Frontal cortex (tissue), 4 donors: ENCODE measurements at places on chromosomes 6 and 20. TPM values are rescaled to one million over a fixed set of nuclear protein-coding genes. Genes with fewer than 3 reads are reported as not detected.

DNA sequence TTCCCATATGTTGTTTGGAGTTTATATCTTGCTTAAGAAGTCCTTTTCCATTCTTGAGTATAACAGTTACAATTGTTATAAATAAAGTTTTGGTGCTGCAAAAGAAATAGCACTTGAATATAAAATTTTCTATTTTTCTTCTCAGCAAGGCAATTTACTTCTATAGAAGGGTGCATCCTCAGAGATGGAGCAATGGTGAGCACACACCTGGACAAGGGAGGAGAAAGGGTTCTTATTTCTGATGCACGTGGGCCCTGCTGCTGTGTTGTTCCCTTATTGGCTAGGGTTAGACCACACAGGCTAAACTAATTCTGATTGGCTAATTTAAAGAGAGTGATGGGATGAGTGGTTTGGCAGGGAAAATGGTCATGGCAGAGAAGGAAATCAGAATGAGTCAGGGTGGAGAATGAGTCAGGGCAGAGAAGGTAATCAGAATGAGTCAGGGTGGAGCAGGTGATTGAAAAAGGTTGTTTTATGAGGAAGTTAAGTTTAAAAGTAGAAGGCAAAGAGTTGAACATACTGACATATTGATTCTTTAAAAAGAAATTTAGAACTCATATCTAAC lies 38.0 kb downstream of the CST8 start:
- no peak for DNase-seq

- no peak for DNase-seq
These were observed 586.7 kb upstream of the CITED2 start for GRCh38 chr6:139961190-139961589.

DNA sequence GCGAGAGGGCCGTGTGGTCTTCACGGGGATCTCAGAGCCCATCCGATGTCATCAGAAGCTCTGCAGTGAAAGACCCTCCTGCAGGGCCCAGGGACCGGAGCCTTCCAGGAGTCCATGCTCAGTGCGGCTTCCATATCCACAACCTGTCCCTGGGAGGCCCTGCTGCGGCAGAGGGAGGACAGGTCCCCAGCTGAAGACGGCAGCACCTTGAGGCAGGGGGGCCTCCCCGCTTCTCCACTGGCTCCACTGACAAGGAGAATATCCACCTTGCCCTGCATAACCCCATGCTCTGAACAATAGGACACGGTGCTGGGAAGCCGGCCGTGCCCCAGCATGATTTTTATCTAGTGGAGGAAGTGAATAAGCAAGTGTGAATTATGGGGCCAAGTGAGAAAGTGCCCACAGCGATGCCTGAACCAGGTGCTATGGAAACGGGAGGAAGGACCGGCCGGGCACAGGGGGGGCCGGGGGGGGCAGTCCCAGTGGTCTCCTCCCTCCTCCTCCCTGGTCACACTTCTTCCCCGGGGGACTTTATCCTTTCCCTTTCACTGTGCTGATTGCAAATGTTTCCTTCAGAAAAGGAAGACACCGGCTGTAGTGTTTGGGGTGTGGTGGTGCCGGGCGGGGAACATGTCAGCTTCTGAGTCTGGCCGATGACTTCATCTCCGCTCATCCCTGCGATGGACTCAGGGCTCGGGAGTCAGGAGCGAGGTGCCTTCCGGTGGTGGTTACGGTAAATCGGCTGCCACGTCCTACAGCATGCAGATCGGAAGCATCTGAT lies 225.1 kb downstream of the ERMARD start:
- no peak for DNase-seq

DNA sequence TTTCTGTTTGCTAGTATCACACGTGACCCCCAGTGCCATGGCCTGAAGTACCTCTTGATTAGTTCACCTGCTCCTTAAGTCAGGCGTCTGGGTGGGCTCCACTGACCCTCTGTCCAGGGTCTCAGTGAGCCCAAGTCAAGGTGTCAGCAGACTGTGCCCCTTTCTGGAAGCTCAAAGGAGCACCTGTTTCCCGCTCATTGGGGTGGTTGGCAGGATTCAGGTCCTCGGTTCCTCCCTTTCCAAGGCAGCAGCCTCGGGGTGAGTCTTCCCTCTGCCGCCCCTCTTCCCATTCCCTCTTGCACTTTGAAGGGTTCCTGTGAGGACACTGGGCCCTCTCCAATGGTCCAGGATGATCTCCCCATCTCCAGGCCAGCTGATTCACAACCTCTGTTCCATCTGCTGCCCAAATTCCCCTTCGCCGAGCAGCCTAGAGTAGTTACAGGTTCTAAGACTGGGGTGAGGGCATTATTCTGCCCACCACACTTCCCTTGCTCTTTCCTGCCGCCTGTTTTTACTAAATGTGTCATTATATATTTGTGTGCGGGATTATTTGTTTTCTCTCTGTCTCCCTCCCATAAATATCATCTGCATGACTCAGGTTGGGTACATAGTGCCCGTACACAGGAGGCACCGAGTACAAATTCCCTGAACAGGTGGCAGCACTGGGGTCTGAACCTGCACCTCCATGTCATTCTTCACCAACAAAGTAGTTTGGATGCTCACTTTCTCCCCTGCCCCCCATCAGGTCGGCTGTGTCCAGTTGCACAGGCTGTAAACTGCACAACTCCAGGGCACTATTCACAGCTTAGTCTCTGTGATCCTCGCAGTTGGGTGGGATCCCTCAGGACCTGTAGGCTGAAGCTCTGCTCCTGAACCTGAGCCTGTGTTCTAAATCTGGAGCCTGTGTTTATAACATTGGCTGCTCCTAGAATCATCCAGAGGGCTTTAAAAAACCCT lies 58.5 kb downstream of the RBM38 start:
- no peak for DNase-seq

- DNase-seq, result no peak
These were observed 48.8 kb upstream of the BCLAF1 start for GRCh38 chr6:136338486-136338885.

DNA sequence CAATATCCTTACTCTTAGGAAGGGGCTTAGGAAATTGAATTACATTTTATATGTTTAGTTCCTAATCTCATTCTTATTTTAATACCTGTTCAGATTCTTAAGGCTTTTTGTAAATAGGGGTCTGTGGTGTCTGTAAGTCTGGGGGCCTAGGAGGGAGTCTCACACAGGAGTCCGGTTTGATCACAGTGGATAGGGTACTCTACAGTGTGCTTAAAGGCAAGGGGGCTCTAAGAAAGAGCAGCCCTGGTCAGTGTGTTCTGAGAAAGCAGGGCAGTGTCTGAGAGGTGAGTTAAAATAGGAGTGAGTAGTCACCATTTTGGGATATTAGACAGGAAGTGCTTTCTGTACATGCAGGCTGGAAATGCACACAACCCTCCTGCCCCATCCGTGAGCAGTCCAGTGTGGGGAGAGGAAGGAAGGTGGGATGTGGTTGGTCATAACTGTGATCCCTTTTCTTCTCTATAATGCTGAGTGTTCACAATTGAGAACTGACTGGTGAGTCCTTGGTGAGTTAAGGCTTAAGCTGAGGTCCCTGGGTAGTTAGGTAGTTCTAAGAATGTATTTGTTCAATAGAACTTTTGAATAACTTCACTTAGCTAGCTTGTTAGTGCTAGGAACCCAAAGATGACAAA lies 50.0 kb downstream of the CDKAL1 start:
- DNase-seq, result no peak

GRCh38 chr6:144619966-144620365 lies 334.8 kb downstream of the UTRN start:
- no peak for DNase-seq

DNA sequence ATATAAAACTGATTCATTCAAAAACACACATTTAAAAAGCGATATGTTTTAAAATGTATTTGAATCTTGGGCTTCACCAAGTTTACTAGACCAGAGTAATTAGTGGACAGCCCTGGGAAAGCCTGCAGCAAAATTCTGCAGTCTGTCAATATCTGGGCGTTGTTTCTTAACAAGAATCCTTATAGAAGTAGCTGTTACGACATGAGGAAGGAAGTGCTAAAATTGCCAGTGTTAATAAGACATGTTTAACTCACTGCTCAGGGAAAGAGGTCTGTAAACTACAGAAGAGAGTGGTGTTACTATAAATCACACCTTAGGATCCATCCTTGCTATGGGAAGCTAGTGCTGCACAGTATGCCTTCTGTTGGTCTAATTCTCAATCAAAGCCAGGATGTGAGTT lies 120.6 kb downstream of the TBX18 start:
- no peak for DNase-seq

DNA sequence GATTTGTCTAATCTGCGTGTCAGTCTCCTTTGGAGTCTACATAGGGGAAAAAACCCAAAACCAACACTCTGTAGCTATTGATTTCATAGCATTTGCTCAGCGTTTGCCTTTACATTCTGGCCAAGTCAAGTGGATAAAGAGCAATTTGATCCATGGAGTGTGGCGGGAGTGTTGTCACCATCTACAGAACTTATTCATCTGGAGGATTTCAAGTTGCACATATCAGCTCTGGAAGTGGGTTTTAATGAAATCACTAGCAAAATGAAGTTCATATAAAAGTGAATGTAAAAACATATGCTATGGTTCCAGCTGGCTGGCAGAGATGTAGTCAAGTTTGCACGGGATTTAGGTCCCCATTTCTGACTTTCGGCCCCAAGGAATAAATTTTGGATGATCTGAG lies 219.7 kb upstream of the SUPT3H start:
- no peak for DNase-seq

GNRH2 gene
- total RNA-seq, result not detected

DNA sequence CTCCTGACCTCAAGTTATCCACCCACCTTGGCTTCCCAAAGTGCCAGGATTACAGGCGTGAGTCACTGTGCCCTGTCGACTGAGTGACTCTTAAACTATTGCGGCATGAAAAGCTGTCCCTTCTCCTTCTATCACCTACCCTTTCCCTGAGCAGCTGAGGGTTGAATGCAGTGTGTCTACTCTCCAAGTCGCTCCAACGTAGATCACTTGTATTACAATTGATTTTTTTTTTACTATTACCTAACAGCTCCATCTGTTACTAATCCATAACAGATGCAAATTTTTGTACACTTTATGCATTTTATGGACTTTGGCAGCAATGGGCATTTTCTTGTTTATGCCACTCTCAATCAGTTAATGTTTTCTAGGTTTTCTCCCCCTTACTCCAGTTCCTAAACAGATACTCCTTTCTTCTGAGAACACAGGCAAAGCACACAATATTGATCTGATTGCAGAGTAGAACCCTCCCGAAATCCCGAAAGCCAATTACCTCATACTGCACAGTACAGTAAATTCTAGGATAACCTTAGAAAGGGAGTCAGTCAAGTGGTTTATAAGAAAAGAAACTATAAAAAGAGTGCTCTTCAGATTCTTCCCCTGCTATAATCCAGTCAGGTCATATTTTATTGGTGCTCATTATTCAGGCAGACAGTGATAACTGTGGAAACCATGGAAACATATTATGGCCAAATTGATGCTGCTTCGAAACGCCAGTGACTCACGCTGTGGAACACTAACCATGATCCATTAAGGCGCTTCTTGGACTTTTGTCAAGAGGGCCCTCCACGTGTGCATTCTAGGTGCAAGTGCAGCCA lies 273.0 kb downstream of the ADGB start:
- DNase-seq, result no peak

DNA sequence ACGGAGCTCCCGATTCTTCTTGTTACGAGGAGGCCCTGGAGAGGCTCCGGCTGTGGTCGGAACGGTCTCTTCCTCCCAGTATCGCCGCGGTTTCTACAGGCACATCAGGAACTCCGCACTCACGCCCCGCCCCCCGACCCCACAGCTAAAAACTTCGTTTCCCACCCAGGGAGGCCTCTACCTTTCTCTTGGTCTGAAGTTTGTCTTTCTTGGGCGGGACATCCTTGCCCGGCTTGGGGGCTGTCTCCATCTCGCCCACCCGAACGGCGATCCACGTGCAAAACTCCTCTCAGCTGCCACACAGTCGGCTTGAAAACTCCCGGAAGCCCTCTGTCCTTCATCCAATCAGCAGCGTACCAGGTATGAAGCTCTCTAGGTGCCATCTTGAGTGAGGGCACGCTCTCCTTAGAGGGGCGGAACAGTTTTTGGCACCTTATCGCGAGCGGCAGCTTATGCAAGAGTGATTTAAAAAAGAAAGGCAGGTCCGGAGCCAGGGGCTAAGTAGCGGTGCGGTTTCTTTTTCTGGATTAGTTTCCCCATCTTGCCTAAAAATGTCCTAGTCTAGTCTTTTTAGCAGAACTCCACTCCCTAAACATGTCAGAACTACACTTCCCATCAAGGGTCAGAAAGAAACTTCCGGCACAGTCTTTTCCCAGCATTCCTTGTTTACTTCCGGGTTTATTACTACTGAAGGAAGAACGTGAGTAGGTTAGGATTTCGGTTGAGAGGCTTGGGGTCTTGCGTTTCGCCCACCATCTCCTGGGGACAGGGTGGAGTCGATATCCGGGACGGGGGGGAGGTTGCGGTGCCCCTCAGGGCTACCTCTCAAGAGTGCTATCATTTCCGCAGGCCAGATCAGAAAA lies at the start of the genes PFDN6 and WDR46:
Gene PFDN6, plus strand, starts transcription at position 681 of the 863 bp plus-strand sequence. CDS start 256 bp downstream, outside the sequence.
Gene WDR46, minus strand, starts transcription at position 319 of the 863 bp plus-strand sequence. Its CDS starts 69 bp downstream, at position 250.
- DNase-seq, result peak; percentile 94

- DNase-seq, result no peak
These were observed 36.6 kb downstream of the MGME1 start for GRCh38 chr20:18005170-18005989.

- no peak for DNase-seq
These were observed 28.4 kb downstream of the LYRM2 start for GRCh38 chr6:89610149-89610642.

RGS17 gene
- total RNA-seq, result 112 TPM

DNA sequence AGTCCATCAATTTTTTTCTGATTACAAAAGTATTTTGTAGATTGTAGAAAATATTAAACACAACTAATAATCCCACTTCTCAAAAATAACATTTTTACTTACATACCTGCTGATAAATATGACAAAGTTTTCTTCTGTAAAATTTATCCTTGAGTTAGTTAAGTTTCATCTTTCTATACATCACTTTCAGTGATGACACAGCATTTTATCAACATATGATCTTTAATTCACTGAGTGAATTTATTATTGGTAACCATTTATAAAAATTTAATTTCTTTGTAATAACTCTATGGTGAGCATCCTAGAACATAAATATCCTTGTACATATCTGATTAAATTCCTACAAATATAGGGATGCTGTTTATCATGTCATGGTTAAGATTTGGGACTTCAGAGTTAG lies 385.0 kb upstream of the SLC35B3 start:
- no peak for DNase-seq

DNA sequence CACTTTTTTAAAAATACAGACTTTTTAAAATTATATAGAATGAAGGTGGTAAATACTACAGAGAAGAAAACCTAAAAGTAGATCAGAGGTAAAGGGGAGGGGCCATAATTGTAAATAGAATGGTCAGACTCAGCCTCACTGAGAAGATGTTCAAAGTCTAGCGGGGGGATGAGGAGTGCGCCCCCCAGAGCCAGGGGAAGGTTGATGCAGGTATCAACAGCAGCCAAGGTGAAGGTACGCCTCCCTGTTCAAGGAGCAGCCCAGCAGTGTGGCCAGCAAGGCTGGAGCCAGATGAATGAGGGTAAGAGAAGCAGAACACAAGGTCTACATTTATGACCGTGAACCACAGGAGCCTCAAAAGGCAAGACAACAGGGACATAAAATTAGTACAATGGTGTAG lies 204.1 kb downstream of the PTPRT start:
- DNase-seq, result no peak

DNA sequence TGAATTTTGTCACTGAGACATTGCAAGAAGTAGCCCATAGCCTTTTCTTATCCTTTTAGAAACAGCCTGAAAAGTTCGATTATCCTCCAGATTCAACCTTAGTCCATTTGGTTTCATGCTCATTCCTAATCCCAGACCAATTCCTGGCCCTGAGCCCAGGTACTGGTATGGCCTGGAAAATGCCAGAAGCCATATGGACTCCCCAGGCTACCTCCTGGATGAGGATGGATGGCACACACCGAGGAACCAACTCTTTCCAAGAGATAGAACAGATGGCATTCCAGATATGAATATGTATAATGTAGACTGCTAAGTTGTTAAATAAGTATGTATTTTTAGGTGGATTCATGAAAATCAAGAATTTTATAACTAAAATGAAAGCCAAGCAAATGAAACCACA lies 51.6 kb upstream of the SNAP25 start:
- DNase-seq, result no peak

HCK gene
- total RNA-seq, result 2.9 TPM
